Bladder microvascular endothelial cell (primary cell): ENCODE measurements at places on chromosomes 11 and 22. TPM values are rescaled to one million over a fixed set of nuclear protein-coding genes. Genes with fewer than 3 reads are reported as not detected.

The EIF3D gene
- 328 and 353 TPM in 2 replicates for total RNA-seq

The PHLDA2 gene
- 1.8 and 2.8 TPM in 2 replicates for total RNA-seq

The SYT8 gene
- 0.06 TPM in 1 of 2 replicates, not detected in the other for total RNA-seq

The ZDHHC5 gene
- total RNA-seq: 24.0 and 41.2 TPM in 2 replicates

The TMEM25 gene
- total RNA-seq: 4.5 and 28.1 TPM in 2 replicates

The YPEL4 gene
- 0.16 TPM in 1 of 2 replicates, not detected in the other for total RNA-seq

The ASRGL1 gene
- total RNA-seq: 27.6 and 33.4 TPM in 2 replicates

The TPBGL gene
- total RNA-seq: under 0.01 TPM in 1 of 2 replicates, not detected in the other
